ENCODE measurements at places on chromosomes 5 and 9. TPM values are rescaled to one million over a fixed set of nuclear protein-coding genes. Genes with fewer than 3 reads are reported as not detected.
A peak's percentile ranks its signal among the peaks of the same experiment; 100 is the strongest.

GRCh38 chr5:7789567-7789966 is 61.4 kb downstream of the CFAP90 start:
- DNase-seq: no peak

DNA sequence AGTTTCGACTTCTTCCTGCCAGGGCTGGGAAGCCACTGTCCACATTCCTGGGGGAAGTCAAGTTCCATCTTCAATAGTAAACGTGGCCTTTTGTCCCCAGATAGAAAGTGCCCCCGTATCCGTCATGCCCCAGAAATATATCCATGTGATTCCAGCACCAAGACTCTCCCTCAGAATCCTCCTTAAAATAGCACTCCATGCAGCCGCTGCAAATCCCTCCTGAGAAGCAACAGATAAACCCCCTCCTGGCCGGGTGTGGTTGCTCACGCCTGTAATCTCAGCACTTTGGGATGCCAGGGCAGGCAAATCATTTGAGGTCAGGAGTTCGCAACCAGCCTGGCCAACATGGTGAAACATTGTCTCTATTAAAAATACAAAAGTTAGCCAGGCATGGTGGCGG is 126.1 kb downstream of the OLFM1 start:
- no peak for DNase-seq

GRCh38 chr9:100352201-100352726 is 478 bp downstream of the TEX10 start:
- DNase-seq: peak; percentile 25

GRCh38 chr5:83925955-83926337 is 205.3 kb upstream of the HAPLN1 start:
- DNase-seq: no peak

GALT gene
- total RNA-seq: 148 TPM

DNA sequence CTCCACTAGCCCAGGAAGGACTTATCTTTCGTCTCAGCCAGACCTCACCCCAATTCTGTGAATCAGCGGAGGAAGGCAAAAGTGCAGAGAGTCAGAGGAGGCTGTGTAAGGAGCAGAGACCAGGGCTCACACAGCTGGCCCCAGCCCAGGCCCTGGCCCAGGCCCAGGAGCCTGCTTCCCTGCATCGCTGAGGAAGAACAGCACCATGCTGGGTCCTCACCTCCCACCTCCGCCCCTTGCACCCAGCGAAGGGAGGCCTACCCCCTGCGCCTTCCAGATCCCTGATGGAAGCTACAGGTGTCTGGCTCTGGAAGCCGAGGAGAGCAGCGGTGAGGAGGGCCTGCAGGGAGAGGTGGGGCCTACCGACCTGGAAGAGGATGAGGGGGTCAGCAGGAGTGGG is 22.3 kb upstream of the SYNPO start:
- DNase-seq: no peak
